Activated CD4-positive, alpha-beta T cell treated with anti-CD3 and anti-CD28 coated beads, Interleukin-2, amount 10 ng/mL, durations not matched to agents 7 days and 5 days (primary cell): ENCODE measurements at places on chromosomes 4 and X.

- DNase-seq = no peak
Measured at GRCh38 chr4:55351824-55352223, 5.8 kb downstream of the SRD5A3 start.

DNA sequence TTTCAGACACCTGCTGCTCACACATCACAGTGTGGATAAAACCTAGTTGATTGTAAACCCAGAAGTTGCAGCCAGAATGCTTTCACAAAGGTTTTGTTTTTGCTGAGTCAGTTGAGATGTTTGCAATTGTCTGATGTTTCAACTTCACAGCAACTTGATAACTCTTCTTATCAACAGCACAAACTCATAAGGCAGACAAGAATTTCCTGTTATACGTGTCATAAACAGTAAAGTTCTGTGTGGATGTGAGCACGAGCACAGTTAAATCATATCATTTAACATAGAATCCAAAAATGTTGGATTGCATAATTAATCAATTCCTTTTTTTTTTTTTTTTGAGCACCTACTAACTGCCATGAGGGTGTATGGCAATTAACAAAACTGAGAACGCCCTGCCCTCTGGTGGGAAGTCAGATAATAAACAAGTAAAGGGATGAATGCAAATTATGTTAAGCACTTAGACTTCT is 512.2 kb downstream of the PDHA2 start:
- peak; percentile 7 for DNase-seq

DNA sequence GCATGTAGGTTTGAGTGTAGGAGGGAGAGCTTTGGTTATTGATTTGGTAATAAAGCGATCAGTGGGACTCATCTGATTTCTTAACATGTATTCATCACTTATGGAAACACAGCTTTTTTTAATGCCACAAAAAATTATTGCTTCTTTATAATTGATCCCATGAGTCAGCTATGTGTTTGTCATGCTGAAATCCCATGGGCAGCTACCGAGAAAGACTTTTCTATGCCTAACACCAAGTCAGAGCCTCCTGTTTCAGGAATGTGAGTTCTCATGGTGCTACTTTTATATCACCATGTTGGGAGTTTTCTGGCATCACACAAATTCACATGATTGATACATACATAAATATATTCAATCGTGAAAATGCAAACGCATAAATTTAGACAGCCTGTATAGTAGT is 165.7 kb downstream of the RAPGEF2 start:
- no peak for DNase-seq

GRCh38 chrX:119158226-119158625 is 30.6 kb upstream of the KIAA1210 start:
- no peak for DNase-seq
